RWPE1 (cell line): ENCODE measurements at places on chromosomes 7 and 10.

DNA sequence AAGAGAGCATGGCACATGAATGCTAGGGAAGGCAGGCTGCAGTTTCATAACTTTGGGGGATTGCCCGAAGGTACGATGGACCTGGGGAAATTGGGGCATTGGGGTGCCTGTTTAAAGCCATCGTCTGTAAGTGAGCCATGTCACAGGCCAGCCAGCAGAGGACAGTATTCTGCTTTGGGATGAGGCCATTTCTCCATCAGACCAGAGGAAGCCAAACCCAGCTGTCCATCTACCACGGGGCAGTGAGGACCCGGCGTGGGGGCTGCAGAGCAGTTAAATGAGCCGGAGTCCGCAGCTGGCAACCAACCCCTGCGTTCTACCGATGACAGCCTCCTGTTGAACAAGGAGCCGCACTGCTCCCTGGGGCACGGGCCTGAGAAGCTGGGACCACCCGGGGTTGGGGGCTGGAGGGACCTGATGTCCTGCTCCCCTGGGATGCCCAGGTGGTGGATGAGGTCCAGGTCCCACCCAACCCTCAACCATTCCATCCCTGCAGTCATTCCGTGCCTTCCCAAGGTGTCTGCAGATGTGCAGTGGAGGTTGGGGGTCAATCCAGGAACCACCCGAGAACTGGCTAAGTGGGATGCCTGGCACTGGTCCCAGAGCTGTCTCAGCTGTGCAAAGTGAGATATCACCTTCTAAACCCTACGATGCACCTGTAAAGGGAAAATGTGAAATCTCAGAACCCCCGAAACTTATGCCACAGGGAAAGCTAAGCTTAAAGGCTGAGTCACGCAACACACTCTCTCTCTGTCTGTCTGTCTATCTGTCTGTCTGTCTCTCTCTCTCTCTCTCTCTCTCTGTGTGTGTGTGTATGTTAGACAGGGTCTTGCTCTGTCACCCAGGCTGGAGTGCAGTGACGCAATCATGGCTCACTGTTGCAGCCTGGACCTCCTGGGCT, 12.1 kb upstream of the RHBDD2 start:
- DNase-seq: peak; percentile 63

DNA sequence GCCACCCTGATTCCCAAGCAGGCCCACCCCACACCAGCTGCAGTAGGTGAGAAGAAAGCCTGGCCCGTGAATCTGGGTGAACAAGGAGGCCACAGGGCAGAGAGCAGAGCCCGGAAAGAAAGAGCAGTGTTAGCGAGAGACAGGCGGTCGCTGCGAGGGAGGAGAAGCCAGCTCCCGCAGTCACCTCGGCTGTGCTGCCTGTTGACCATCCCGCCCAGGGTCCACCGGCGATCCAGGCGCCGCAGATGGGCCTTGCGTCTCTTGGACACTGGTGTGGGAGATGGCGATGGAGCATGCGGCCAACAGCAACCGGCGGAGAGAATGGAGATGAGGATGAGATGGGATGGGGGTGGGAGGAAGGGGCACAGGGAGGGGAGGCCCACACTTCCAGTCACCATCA, 128.8 kb downstream of the NEURL1 start:
- no peak for DNase-seq

- DNase-seq: no peak
Observed at GRCh38 chr10:108736111-108736510, 1187.2 kb downstream of the XPNPEP1 start.

DNA sequence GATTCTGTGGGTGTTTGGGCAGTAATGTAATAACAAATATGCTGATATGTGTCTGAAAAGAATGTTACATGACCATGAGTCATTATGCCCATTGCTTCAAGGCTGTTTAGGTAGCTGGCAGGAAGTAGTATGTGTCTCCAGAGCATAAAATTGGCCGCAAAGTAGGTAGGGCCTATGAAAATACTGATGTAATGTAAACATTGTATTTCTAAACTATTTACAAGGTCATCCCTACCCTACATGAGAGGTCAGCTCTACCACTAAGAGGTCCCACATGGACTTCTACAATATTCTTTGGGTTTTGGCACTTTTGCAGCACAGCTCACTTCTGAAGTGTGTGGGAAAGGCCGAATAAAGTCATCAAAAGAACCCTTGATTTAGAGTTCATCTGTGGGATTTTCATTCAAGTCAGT, 301.9 kb downstream of the AHR start:
- DNase-seq: peak; percentile 93

GRCh38 chr10:52853704-52854103, 81.1 kb upstream of the MBL2 start:
- no peak for DNase-seq
